ENCODE measurements at places on chromosomes 2 and 18.

DNA sequence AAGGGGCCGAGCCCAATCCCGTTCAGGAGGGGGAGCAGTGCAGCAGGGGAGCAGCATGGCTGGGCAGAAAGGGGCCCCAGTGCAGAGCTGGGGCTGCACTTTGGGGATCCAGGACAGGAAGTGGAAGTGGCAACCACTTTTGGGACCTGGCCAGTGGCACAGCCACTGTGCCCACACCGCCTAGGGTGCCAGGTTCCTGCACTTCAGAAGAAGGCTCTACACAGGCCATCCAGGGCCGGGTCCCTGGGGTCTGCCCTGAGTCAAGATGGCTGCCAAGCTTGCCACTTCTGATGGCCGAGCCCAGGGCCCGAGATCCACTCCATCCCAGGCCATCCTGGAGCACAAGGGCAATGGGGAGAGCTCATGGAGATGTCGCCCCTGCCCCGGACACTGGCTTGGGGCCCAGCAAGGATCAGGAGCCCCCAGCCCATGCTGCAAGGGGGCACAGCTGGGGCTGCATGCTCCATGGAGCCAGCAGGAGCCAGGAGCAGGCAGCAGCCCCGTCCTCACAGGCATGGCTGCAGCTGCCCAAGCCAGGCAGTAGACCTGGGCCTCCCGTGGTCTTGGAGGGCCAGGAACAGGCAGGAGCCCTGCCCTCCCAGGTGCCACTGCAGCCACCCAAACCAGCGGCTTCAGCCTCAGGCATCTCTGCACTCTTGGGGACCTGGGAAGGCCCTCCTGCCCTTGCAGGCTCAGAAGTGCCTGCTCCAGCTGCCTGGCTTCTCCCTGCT is 35.0 kb upstream of the ID2 start:
- DNase-seq = no peak

GRCh38 chr2:191945623-191946022 is 98.7 kb upstream of the CAVIN2 start:
- no peak for DNase-seq

- DNase-seq = peak; percentile 39
These were observed 1.5 kb upstream of the AMMECR1L start for GRCh38 chr2:127887082-127887775.

DNA sequence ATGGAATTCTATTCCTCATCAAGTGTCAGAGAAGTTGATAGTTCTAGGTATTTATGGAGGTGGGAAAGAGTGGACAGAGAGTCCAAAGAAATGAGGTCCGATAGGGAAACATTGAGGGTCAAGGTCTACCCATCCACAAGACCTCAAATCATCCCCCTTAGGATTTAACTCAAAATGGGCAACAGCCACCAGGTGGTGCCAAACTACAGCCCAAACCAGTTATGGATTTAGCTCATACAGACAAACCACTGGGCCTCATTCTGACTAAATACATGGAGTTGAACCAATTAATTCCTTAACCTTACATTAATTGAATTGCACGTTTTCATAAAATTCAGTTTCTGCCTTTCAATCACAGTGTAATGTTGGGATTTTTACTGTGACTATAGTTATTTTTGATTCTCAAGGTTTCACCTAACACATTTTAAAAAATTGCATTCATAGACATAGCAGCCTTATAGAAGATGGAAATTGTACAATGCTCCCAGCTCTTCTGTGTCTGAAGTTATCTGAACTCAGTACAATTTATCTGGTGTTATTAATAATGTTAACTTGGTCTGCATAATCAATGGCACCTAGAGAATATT is 98.2 kb upstream of the HNMT start:
- DNase-seq = peak; percentile 57

- no peak for DNase-seq
These were observed 49.9 kb downstream of the ST8SIA5 start for GRCh38 chr18:46706968-46707367.

GRCh38 chr2:202161151-202161835 is 77.1 kb downstream of the SUMO1 start:
- DNase-seq = peak; percentile 36

DNA sequence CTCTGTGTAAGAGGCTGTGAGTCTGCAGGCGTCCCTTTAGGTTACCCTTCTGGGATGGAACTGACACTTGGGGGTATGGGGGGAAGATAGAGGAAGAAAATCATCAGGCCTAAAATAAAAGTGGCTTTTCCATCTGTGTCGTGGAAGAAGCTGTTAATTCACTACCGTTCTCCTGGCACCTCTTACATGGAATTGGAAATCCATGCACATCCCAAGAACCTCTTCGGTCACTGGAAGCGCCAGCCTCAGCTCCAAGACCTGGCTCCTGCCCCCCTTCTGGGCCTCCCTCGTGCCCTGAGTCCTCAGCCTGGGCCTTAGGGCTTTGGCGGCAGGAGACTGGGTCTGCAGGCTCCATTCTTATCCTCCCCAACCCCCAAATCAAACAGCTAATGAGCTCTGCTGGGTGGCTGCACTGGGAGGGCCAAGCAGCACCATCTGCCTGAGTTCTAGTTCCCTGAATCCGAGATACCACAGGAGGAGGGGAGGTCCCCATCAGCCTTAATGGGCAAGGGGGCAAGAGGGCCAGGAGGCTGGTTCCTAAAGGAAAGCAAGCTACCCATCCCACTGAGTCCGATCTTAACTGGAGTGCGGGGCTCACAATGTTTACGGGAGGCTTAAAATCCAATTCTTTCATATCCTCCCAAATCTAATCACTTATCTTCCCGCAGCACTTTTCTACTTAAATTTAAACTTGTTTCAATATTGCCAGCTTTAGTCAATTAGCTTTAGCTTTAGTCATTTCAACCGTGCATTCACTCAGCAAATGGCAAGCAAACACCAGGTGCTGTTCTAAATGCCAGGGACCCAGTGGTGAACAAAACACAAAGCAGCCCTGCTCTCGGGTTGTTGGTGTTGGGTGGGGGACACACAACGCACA is 52.8 kb downstream of the FAM178B start:
- no peak for DNase-seq

DNA sequence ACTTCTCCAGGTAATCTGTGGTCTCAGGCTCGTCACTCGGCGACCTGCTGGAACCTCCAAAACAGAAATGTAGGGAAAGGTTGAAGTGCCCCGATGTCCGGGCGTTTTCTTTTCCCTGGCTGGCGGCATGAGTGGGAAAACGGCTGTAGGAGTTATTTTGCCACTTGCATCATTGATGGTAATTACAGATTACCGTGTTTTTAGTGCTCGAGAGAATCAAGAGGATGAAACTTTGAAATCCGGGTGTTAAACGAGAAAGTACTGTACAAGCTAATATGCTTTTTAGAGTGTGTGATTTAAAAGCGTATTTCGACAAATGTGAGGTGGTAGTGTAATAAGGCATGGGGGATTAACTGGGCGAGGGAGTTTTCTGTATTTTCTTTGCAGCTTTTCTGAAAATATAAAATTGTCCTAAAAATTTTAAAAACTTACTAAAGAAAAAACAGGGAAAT is 819 bp downstream of the GRHL1 start:
- no peak for DNase-seq

DNA sequence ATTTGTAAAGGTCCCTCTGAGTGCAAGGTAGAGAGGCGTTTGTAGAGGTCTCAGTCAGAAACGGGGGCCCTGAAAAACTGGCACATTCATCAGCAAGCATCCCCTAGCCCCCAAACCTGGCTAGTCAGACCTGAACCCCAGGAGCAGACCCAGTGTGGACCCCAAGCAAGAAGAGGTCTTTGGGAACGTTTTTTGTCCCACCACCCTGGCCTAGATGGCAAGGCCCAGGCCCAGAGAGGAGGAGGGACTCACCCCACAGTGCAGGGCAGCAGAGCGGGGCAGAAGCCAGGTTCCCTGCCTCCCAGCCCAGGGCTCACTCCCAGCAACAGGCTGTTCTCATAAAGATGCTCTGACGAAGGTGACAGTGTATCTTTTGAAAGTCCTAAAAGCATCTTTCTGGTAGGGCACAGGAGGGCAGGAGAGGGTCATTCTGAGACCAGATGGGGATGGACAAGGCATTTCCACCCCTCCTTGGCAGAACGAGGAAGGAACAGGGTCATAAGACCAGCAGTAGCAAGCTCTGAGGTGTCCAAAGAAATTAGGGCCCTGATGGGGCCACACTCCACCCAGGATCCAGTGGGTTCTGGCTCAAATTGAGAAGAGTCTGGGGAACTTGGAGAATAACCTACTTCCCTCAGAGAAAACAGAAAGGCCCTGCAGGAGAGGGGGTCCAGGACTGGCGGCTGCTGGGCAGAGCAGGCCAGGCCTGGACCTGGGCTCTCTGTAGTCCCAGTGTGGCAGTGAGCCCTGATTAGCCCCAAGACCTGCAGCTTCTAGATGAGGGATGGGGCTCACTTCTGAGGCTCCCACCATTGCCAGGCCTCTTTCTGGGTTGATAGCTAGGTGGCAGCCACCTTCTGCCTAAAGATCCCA is 18.2 kb downstream of the ADRA2B start:
- no peak for DNase-seq

DNA sequence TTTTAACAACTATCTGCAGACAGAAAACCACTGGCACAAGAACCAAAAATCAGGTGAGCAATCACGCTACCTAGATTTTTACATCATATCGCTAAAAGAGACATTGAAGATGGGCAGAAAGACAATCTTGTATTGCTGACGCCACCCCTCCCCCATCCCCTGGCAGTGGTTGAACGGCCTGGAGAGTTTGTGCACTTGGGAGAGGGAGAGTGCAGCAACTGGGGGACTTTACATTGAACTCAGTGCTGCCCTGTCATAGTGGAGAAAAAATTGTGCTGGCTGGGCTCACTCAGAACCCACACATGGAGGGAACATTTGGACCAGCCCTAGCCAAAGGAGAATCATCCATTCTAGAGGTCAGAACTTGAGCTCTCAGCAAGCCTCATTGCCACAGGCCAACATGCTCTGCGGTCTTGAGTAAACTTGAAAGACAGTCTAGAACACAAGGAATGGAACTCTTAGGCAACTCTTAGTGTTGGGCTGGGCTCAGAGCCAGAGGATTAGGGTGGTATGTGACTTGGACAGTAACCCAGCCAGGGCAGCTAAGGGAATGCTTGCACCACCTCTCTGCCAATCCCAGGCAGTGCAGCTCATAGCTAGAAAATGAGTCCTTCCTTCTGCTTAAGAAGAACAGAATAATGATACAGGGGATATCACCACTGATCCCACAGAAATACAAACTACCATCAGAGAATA is 220.0 kb upstream of the CYP26B1 start:
- peak; percentile 97 for DNase-seq

DNA sequence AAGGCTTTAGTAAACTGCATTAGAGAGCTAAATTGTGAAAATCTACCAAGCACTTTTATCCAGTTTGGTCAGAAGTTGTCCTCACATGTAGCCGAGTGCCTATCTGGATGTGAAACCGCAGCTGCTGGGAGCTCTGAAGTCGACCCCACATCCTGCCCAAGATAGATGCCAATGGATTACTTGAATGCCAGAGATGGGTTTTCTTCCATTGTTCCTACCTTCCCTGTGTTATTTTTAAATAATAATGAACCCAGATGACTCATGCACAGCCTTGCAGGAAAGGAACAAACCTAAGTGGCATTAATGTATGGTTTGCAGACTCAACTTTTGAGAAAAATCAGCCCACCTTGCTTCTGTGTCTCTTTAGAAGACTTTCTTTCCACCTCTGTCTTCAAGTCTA is 408.5 kb downstream of the FBXO15 start:
- DNase-seq = no peak

DNA sequence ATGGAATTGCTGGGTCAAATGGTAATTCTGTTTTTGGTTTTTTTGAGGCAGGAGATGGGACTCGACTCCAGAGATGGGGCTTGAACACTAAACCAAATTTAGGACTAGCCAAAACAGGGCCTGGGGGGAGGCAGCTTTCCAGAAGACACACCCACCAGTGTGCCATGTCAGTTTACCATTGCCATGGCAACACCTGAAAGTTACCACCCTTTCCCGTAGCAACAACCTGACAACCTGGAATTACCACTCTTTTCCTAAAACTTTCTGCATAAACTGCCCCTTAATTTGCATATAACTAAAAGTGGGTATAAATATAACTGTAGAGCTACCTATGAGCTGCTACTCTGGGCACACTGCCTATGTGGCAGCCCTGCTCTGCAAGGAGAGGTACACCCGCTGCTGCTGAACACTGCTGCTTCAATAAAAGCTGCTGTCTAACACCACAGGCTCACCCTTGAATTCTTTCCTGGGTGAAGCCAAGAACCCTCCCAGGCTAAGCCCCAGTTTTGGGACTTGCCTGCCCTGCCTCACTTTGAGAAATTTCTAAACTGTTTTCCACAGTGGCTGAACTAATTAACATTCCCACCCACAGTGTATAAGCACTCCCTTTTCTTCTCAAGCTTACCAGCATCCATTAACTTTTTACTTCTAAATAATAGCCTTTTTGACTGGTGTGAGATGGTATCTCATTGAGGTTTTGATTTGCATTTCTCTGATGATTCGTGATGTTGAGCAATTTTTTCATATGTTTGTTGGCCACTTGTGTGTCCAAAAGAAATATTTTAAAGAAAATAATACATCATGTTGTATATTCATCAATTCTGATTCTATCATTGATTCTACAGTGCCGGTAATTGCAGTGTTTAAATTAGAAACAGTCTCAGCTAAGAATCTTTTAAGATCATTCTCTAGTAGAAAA is 10.6 kb downstream of the CDK15 start:
- DNase-seq = no peak

GRCh38 chr2:65638443-65638842 is 206.0 kb upstream of the SPRED2 start:
- DNase-seq = no peak

GRCh38 chr18:8800445-8800844 is 95.1 kb downstream of the MTCL1 start:
- DNase-seq = peak; percentile 94

- no peak for DNase-seq
These were observed 84.4 kb upstream of the CCDC150 start for GRCh38 chr2:196555161-196555560.

- DNase-seq = no peak
These were observed 21.8 kb downstream of the ZAP70 start for GRCh38 chr2:97735161-97735561.

- no peak for DNase-seq
These were observed 66.2 kb downstream of the SKA1 start for GRCh38 chr18:50441016-50441415.

- DNase-seq = no peak
These were observed 200.1 kb upstream of the RAB12 start for GRCh38 chr18:8409151-8409550.

DNA sequence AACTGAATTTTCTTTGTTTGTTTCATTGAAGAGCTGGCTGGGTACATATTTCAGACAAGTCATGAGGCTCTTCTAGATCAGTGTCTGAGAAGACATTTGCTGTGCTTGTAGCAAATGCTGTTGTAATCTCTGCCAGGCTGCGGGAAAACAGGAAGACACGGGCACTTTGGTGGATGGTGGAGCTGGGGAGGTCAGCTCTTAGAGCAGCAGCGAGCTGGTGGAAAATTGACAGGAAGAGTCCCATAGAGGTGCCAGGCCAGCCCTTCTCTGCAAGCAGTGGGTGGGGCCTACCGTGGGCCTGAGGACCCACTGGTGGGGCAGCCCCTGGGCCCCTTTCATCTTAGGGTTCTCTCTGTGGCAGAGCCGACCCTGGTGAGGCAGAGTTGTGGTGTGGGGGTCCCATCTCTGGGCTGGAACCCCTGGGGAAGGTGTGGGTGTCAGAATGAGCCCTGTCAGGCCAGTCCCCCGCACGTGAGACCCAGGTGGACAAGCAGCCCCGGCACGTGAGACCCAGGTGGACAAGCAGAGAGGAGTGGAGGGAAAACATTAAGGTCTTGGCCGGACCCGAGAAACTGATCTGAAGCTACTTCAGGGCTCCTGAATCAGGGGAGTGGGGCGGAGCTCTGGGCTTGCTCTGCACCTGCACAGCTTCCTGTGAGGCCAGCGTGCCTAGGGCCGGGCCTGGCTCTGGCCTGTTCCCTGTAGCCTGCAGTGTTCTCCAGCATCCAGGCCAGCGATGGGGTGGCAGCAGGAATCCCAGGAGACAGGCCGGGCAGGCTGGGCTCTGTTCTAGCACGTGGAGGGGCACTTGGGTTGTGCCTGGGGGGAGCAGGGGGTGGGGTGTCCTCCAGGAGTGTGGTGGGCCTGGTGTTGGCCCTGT is 273.5 kb upstream of the HDAC4 start:
- no peak for DNase-seq
